ENCODE measurements at places on chromosomes 3 and 15. TPM values are rescaled to one million over a fixed set of nuclear protein-coding genes. Genes with fewer than 3 reads are reported as not detected.

Gene CADPS
- total RNA-seq, result not detected

Gene PDZRN3
- not detected for total RNA-seq

Gene RLBP1
- 0.48 TPM for total RNA-seq

Gene SLC51B
- total RNA-seq, result not detected

Gene NOX5
- not detected for total RNA-seq

Gene GRM2
- total RNA-seq, result 1.0 TPM

Gene HGD
- 1.00 TPM for total RNA-seq

Gene GREM1
- total RNA-seq, result not detected

Gene ATP13A4
- 2.1 TPM for total RNA-seq

GRCh38 chr3:41178576-41178975 is 20.7 kb upstream of the CTNNB1 start:
- no peak overlapping the region for H3K4me3 ChIP-seq
- H3K27ac ChIP-seq, result no peak overlapping the region
- peaks cover 25% of the 10 kb centered on the region for H3K27me3 ChIP-seq
- H3K4me1 ChIP-seq, result no peaks in the 10 kb centered on the region
- no peak for DNase-seq

- no peak for DNase-seq
- peaks cover 15% of the 10 kb centered on the region for H3K36me3 ChIP-seq
- peaks cover 35% of the 10 kb centered on the region for H3K27me3 ChIP-seq
- no peak overlapping the region for H3K4me3 ChIP-seq
- no peaks in the 10 kb centered on the region for H3K4me1 ChIP-seq
Measured at GRCh38 chr3:134445636-134446035, 40.1 kb downstream of the ANAPC13 start.

DNA sequence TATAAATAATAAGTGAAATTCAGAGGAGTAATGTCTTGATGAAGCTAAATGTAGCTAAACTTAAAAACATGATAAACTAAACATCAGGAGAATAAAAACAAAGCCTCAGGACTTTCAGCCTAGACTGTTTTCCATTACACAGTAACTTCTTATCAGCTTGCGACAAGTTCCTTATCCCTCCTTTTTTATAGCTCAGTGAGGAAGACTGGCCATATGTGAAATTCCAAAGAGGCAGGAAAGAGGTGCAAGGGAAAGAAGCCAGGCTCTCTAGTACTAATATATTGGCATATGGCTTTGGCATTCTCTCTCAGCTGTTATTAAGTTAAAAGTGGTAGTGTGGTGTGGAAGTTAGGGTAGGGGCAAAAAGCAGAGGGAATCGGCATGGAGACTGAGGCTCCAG is 4.4 kb downstream of the COX17 start:
- no peak for DNase-seq
- no peak overlapping the region for H3K4me3 ChIP-seq
- no peak overlapping the region for H3K27ac ChIP-seq
- H3K4me1 ChIP-seq, result peaks cover 25% of the 10 kb centered on the region

DNA sequence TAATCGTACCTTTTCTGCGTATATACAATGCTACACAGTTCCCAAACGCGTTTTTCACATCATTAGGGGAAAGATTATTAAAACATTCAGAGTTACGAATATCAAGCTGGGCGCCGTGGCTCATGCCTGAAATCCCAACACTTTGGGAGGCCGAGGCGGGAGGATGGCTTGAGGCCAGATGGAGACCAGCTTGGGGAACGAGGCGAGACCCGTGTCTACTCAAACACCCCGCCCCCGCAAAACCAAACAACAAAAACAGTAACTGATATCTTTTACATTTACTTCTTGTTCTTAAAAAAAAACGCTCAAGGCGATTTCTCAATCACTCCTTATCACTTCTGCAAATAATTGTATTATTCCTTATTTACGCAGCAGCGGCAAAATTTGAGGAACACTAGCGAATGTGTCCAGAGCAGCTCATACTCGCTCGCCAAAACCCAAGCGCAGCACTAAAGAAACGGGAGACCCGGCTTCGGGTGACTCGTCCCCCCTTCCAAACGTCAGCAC is 1.2 kb downstream of the ZBTB11 start:
- H3K27me3 ChIP-seq, result no peaks in the 10 kb centered on the region
- H3K27ac ChIP-seq, result peak overlapping the region; percentile 84
- peak overlapping the region; percentile 93 for H3K4me3 ChIP-seq
- H3K36me3 ChIP-seq, result peaks cover 6% of the 10 kb centered on the region
- no peak for DNase-seq

- no peaks in the 10 kb centered on the region for H3K4me1 ChIP-seq
- H3K27me3 ChIP-seq, result no peaks in the 10 kb centered on the region
- H3K27ac ChIP-seq, result no peak overlapping the region
- DNase-seq, result no peak
- H3K36me3 ChIP-seq, result no peaks in the 10 kb centered on the region
Measured at GRCh38 chr3:189714991-189715961, 84.1 kb downstream of the TP63 start.

GRCh38 chr3:174335324-174335723 is 523.8 kb upstream of the NAALADL2 start:
- H3K27ac ChIP-seq, result no peak overlapping the region
- H3K4me1 ChIP-seq, result no peaks in the 10 kb centered on the region
- DNase-seq, result no peak
- no peaks in the 10 kb centered on the region for H3K27me3 ChIP-seq
- no peak overlapping the region for H3K4me3 ChIP-seq

GRCh38 chr3:49793486-49794085 is 6.1 kb downstream of the CDHR4 start:
- H3K4me3 ChIP-seq, result no peak overlapping the region
- no peaks in the 10 kb centered on the region for H3K36me3 ChIP-seq
- H3K27me3 ChIP-seq, result peaks cover 3% of the 10 kb centered on the region

- peak; percentile 5 for DNase-seq
- peaks cover 11% of the 10 kb centered on the region for H3K27me3 ChIP-seq
- H3K36me3 ChIP-seq, result peaks cover 6% of the 10 kb centered on the region
- H3K4me1 ChIP-seq, result no peaks in the 10 kb centered on the region
Measured at GRCh38 chr3:197362081-197362480, 63.7 kb upstream of the DLG1 start.

GRCh38 chr3:11434017-11434526 is 161.9 kb downstream of the ATG7 start:
- no peak overlapping the region for H3K4me3 ChIP-seq
- DNase-seq, result no peak
- no peaks in the 10 kb centered on the region for H3K36me3 ChIP-seq
- H3K27ac ChIP-seq, result no peak overlapping the region
- no peaks in the 10 kb centered on the region for H3K4me1 ChIP-seq

GRCh38 chr3:64518950-64519349 is 168.8 kb downstream of the ADAMTS9 start:
- no peak for DNase-seq
- no peaks in the 10 kb centered on the region for H3K36me3 ChIP-seq
- H3K27ac ChIP-seq, result no peak overlapping the region
- no peaks in the 10 kb centered on the region for H3K4me1 ChIP-seq

DNA sequence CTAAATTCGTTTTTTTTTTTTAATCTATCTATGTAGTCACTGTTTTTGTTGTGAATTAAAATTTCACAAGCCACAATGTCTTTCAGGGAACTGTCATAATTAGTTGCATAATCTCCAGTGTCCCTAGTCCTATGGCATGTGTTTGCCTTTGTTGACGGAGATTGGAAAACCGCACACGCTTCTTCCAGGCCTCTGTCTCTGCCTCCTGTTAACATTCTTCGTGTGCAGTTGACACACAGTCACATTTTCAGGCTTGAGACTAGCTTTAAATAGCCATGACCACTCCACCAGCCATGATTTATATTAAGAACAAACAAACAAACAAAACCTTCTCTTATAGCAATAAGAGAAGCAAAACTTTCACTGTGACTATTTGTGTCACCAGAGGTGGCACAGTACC is 139.8 kb downstream of the DUT start:
- DNase-seq, result no peak
- no peaks in the 10 kb centered on the region for H3K36me3 ChIP-seq
- H3K27me3 ChIP-seq, result no peaks in the 10 kb centered on the region
- no peak overlapping the region for H3K27ac ChIP-seq
- no peaks in the 10 kb centered on the region for H3K4me1 ChIP-seq

DNA sequence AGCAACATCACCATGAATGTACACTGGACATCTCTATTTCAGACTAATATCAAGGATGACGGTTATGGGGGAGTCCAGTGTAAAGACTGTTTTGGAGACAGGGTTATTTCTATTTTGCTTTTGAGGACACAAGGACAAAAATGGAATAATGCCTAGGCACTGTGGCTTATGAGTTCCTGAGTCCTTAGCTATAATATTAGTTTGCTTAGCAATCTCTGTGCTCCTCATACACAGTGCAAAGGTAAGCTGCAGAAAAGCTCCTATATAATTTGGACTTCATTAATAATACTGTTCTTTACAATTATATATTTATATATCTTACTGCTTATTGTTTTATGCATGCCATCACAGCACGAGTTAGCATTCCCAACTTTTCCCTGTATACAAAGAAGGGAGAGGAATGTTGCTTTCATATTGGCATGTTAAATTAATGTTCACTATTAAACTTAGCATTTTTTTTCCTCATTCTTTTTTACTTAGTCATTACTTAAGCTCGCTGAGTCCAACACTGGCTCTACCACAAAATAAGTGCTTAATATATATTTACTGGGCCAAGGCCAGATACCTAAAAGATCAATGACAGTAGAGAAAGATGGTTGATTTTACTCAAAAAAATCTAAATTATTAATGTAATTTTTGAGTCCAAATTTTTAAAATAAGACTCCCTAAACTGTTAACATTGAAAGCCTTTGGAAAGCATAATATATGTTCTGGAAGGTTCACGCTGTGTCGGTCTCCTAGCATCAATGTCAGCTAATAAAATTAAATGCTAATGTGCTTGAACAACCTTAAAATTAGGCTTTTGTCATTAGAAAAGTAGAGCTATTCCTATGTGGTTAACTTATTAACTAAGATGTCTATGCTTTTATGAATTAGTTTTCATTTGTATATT is 13.8 kb downstream of the THBS1 start:
- H3K27ac ChIP-seq, result no peak overlapping the region
- no peak for DNase-seq
- H3K36me3 ChIP-seq, result peaks cover 6% of the 10 kb centered on the region
- H3K4me1 ChIP-seq, result peaks cover 8% of the 10 kb centered on the region

- no peaks in the 10 kb centered on the region for H3K4me1 ChIP-seq
- H3K36me3 ChIP-seq, result no peaks in the 10 kb centered on the region
- H3K27me3 ChIP-seq, result no peaks in the 10 kb centered on the region
- no peak for DNase-seq
Measured at GRCh38 chr15:97521381-97522285, 438.9 kb upstream of the ARRDC4 start.
